ENCODE measurements at places on chromosomes 2 and 18.

GRCh38 chr2:141968433-141968832 is 162.4 kb downstream of the LRP1B start:
- DNase-seq, result no peak

DNA sequence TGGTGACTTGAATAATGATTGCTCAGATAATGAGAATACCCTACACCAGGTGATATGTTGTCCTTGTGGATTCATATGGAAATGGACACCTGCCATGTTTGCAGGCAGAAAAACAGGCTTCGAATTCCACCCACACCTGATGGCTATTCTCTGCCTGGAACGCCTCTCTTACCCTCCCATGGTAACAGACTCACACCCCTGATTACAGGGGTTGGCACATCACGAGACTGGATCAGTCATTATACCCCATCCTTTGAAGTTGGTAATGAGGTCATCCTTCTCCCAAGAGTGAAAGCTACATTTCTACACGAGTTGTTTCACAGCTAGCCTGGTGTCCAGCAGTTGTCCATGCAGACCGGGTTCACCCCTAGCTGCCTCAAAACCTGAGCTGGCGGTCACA is 71.4 kb upstream of the MBOAT2 start:
- no peak for DNase-seq

DNA sequence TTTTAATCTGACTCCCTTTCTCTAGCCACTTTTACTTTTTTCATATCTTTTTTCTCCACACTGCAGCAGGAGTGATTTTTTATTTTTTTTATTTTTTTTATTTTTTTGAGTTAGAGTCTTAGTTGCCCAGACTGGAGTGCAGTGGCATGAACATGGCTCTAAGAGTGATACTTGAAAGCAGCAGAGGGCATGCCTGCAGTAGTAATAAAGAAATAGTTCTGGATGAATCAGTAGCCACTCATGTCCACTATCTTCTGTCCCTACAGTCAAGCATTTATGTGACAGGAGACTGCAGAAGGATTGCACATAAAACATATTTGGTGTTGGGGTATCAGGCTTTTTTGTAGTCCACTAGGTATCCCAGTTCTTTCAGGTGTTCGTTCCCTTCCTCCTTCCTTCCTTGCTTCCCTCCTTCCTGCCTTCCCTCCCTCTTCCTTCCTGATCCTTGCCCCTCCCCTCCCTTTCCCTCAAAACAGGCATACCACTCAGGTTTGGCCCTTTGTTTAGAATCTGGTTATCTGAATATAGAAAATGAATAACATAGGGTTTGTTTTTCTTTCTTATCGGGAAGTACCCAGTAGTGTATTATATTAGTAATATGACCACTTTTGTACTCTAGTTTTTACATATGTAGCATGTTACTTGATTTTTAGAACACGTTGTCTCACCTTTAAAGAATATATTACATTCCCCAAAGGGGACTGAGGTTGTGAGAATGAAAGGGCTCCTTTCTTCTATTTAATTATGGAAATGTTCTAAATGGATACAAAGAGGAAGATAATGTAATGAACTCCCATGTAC is 23.5 kb downstream of the MIB1 start:
- no peak for DNase-seq

- no peak for DNase-seq
Measured at GRCh38 chr2:14773696-14774095, 141.2 kb downstream of the LRATD1 start.

- DNase-seq, result no peak
Measured at GRCh38 chr2:111219734-111220505, 99.2 kb downstream of the BCL2L11 start.

DNA sequence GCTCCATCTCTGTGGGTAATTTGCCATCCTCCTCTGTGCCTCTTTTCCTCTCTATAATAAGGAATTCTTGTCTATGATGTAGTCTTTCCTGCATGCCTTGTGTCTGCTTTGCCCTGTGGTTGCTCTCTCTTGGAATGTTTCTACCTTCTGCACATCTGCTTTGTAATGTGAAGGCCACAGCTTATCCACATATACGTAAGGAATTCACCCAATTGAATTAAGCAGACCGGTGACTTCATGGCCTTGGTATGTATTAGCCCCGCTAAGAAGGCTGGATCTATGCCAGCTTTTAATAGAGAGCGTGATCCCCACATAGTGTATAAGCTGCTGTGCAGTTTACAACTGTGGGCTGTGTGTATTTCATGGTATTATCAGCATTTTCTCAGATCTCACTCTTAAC is 274.7 kb downstream of the RNF144A start:
- DNase-seq, result no peak

GRCh38 chr2:47002480-47003381 is 87.1 kb upstream of the MCFD2 start:
- no peak for DNase-seq

DNA sequence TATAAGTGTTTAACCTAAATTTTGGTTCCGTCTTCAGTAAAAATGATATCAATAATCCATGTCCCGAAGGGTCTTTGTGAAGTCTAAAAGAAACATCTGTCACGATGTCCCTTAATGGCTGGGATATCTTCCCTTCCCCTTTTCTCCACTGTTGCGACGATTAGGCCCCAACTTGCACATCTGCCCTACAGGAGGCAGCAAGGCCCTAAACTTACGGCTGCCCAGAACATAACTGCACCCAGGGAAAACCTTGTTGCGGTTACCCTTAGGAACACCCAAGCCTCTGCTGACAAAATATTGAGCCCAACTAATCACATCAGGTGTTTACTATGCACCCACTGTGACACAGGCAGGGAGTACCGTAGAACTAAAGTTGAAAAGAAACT is 1.3 kb upstream of the SMAD2 start:
- peak; percentile 28 for DNase-seq

DNA sequence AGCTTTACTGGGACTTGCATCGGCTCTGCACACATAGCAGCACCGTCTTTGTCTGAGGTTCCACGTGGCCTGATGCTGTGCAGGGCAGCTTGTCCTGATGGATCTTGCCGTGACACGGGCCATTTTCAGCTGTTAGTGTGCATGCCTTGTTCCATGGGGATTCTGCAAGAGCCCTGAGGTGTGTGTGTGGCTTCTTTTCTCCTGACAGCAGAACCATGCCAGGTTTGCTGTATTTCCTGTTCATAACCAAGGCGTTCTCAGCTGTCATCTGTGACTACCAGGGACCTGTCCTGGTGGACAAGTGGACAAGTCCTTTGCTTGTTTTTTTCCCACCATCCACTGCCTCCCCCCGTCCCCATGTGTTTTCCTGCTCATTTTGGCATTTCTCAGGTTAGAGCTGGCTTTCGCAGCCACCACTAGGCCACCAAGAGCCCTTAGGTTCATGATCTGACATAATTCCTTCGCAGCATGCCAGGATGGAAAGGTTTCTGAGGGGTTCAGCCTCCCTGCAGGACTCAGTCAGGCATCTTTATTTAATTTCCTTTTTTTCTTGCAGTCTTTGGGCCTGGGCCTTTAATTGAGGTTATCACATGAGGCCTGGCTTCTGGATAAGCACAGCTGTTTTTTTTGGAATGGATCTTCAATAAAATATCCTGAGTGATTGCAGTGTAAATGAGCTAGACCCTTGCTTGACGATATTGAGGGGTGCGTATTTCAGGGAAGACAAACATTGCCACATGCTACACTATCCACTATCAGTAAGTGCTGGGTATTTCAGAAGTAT is 139.4 kb downstream of the NCK2 start:
- DNase-seq, result no peak

GRCh38 chr2:177733322-177733855 is 339.2 kb downstream of the PDE11A start:
- no peak for DNase-seq

DNA sequence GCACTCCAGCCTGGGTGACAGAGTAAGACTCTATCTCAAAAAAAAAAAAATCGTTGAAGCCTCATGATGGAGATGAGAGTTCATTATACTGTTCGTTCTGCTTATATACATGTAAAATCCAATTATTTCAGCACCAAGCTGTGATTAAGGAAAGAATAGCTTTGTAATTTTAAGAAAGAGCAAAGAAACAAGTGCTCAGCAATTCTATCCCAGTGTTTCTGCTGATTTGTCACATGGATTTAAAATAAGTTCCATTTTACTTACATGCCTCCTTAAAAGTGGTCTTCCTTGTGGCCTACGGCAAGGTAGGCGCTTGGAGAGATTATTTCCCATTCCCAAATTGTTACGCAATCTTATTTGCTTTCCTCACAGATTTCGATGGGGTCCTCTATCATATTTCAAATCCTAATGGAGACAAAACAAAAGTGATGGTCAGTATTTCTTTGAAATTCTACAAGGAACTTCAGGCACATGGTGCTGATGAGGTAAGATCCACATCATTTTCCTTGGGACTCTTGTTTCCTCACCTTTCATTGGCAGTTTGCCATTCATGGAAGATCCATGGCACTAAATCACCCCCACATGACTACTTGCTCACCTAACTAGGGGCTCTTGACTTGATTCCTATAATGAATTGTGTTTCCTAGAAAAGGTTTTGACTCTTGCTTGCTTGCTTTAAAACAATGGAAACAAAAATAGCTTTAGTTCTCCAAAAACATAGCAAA is 11.5 kb downstream of the ARPC2 start:
- DNase-seq, result no peak

GRCh38 chr2:114056294-114057143 is 166.6 kb downstream of the ACTR3 start:
- DNase-seq, result no peak

- DNase-seq, result no peak
Measured at GRCh38 chr18:74500372-74500771, 4.2 kb downstream of the CNDP2 start.

DNA sequence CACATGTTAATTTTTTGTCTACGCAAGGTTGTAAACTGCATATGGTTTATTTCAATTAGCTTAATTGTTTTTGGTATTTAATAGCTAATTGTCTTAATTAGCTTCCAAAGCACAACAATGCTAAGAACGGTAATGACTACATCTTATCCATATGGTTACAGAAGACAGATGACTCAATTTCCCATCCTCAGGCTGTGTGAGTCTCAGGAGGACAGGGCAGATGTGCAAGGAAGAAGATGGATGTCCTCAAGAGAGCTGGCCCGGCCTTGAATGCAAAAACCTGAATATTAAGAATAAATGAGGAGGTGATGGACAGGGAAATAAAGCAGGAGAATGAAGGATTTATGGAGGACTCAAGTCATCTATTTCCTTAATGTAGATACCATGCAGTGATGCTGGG is 31.4 kb downstream of the SLC4A3 start:
- DNase-seq, result no peak

DNA sequence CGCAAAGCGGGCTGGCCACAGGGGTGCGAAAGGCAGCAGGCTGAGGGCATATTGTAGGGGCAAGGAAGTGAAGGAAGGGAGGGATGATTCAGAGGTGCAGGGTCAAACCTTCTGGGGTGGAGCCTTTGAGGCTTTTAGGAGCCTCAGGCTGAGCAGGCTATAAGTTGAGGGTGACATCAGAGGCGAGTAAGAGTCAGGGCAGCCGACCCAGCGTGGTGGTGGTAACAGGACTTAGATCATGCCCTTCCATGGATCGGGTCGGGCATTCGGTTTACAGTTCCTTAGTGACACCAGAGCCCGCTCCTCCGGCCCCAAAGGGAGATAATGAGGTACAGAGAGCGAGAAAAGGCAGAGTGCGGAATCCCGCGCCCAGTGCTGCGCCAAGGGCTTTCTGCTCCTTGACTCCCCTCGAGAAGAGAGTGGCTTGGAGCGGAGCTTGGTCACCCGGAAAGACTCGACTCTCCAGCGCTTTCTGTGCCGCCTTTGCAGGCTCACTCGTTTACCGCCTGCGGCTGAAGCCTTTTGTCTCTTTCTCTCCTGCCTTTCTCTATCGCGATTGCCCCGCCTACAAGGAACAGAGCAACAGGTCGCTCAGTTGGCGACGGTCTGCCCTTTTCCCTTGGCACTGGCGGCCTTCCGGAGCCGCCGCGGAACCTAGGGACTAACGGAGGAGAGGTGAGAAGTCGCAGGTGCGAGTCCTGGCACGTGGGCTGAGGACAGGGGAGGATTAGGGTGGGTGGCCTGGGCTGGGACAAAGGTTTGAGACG is 720 bp downstream of the LBX2 start:
- no peak for DNase-seq

- no peak for DNase-seq
Measured at GRCh38 chr18:62848946-62849345, 133.6 kb downstream of the PHLPP1 start.

DNA sequence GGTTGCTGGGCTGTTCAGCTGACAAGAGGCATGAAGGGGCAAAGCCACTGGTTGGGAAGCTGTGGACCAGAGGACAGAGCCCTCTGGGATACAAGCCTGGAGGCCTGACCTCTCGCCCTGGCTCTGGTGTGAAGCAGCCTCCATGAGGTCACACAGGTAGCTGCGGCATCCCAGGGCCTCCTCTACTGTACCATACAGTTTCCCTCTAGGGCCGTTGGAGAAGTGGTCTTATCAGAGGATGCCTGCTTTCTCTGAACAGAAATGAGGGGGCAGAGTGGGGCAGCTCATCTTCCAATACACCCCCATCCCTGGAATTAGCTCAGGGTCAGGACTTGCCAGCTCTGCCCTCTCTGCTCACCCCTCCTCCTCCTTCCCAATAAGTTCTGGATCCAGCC is 135.1 kb upstream of the SMAD2 start:
- no peak for DNase-seq

DNA sequence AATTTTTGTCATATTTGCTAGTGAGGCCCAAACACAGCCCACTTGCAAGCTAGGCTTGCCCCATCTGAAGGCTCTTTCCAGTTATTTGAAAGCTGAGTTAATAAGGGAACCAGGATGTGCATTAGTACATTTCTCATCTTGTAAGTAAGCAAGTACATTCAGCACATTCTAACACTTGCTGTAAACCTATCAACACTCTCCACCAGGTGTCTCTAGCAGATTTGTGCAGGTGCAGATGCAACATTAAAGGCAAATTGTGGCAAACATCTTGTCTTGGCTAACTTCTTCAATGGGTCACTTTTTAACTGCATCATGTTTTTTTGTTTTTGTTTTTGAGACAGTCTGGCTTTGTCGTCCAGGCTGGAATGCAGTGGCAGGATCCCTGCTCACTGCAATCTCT is 25.3 kb upstream of the MFSD6 start:
- peak; percentile 12 for DNase-seq

DNA sequence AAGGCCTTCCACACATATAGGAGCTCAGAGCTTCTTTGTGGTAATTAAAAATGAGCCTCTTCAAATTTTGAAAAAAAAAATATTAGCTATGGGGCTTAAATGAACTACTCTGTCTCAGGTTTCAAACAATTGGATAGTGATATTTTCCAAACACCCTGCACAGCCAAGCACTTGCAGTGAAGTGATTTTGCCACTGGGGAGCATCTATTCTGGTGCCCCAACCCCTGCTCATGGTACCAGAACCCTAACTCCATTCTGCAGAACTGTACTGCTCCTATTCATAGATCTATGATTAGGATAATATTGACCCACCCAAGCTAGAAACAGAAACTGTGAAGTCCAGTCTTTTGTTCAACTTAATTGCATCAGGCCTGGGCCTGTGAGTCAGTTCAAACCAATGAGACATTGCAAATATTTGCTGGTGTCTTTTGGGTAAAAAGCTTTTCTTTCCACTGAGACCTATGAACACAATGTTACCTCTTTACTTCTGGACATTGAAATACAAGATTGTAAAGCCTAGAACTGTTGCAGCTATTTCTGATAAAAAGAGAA is 324.0 kb downstream of the GALNT13 start:
- no peak for DNase-seq
